ENCODE measurements at places on chromosomes 5 and 9.
A peak's percentile ranks its signal among the peaks of the same experiment; 100 is the strongest.

DNA sequence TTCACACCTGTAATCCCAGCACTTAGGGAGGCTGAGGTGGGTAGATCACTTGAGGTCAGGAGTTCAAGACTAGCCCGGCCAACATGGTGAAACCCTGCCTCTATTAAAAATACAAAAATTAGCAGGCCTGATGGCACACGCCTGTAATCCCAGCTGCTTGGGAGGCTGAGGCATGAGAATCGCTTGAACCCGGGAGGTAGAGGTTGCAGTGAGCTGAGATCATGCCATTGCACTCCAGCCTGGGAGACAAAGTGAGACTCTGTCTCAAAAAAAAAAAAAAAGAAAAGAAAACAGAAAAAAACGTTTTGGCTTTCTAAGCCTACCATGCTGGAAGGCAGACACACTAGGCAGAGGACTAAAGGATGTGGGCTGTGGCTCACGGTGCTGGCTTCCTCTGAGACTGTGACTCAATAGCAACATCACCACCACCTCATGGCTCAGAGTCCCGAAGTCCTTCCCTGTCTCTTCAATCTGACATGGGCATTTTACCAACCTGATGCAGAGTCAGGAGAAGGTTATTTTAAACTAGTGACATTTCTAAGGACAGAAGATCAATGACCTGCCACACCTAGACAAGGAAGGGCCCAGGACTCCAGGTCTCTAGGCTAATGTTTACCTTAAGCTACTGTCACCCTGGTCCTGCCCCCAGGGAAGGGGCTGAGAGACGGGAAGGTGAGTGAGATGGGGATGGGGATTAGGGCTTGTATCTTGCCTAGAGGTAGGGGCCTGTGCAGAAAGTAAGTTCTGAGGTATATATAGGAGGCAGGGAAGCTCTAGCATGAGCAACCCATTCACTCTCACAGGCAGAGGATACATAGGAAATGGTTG lies 3.7 kb downstream of the ECSCR start:
- peak; percentile 66 for DNase-seq

- DNase-seq, result no peak
Measured at GRCh38 chr5:129724222-129724621, 23.7 kb upstream of the MINAR2 start.

GRCh38 chr5:3153226-3153858 lies 401.9 kb upstream of the IRX2 start:
- DNase-seq, result no peak

- no peak for DNase-seq
Measured at GRCh38 chr5:154345255-154345952, 100.4 kb upstream of the SAP30L start.

DNA sequence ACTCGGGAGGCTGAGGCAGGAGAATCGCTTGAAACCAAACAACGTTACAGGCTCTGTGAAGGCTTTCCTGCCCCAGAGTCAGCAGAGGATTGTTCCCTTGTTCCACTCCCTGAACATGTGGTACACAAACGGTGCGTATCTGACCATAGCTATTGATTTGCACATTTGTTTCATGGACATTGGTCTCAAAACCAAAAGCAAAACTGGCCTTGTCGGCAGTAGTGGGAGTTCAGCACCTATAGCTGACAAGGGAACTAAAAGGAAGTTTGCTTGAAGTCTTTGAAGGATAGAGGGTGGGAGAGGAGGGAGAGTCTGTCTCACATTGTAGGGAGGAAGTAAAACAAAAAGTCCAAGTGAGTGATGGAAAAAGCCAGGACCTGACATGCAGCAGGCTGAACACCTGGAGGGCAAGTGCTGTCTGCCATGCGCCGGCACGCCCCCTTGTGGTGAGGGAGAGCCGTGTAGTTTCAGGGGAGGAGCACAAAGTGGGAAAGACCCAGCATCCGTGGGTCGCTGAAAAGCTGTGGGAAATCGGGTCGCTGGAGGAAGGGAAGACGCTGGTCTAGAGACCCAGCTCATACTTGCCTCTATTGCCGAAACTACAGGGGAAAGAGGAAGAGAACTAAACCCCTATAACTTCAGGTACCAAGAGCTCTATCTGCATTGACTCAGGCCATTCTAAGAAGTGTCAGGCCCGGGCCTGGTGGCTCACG lies 58.0 kb downstream of the RAD23B start:
- peak; percentile 84 for DNase-seq

DNA sequence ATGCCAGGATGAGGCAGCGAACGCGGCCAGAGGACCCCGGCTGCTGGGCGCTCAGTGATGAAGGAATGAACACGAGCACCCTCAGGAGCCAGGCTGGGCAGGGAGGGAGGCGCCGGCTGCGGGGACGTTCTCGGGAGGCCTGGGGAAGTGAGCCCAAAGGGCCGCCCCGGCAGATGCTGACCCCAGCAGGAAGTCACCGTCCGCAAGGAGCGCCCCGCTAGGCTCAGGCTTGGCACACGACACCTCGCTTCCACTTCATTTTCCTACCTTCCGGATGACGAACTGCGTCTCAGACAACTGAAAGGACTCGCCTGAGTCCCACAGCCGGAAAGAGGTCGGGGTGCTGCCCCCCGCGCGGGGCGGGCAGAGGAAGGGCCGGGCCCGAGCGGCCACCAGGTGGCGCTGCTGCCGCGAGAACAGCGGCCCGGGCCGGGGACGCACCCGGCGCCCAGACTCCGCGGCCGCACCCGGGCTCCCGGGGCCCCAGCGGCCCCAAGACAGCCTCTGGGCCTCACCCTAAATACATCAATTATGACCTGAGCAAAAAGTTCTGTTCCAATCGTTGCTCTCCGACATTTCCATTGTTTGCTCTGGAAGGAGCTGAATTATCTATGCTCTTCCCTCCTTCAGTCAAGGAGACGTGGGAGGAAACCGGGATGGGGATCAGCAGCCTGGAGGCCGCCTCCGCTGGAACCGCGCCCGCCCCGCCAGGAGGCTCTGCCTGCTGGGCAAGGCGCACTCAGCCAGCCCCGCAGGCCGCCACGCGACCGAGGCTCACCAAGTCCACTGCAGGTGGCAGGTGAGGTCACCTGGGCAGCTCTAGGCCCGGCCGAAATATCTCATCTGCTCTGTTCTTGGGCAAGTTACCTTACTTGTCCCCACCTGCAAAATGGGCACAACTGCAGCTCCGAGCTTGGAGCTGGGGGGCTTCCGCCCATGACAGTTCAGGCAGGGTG lies 107.0 kb downstream of the ZNF354C start:
- DNase-seq, result peak; percentile 71

DNA sequence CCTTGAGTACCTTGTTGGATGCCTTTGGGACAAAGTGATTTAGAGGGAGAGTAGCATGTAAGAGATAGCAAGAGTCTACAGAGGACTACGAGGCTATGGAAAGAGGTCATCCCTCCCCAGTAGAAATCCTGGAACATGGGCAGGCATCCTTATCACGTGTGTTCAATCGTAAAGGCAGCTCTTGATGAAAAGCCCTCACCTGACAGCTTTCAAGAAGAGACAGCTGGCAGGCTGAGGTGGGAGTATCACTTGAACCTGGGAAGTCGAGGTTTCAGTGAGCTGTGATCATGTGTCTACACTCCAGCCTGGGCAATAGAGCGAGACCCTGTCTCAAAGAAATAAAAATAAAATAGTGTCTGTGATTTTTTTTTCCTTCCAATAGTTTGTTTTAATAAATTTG lies 112.6 kb downstream of the PCSK5 start:
- no peak for DNase-seq

- DNase-seq, result no peak
Measured at GRCh38 chr9:2662496-2662895, 40.9 kb downstream of the VLDLR start.

DNA sequence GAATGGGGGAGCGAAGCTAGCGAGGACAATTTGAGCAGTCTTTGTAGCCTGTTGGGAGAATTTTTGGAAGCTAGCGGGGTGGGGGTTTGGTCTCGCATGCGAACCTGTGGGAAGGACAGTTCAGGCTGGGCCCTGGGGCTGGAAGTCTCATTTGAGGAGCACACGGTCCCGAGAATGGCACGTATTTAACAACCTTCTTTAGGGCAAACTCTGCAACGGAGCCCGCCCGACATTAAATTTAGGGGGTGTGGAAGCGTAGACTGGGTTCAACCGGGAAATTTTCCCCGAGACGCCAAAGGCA lies 35.2 kb upstream of the NFIB start:
- no peak for DNase-seq

GRCh38 chr9:87481890-87482855 lies 15.5 kb upstream of the DAPK1 start:
- DNase-seq, result no peak

GRCh38 chr9:77024776-77025545 lies 5.5 kb downstream of the FOXB2 start:
- DNase-seq, result no peak

GRCh38 chr9:27473111-27473529 lies 51.0 kb upstream of the IFNK start:
- no peak for DNase-seq

- no peak for DNase-seq
Measured at GRCh38 chr9:79800578-79800977, 228.8 kb downstream of the TLE4 start.

DNA sequence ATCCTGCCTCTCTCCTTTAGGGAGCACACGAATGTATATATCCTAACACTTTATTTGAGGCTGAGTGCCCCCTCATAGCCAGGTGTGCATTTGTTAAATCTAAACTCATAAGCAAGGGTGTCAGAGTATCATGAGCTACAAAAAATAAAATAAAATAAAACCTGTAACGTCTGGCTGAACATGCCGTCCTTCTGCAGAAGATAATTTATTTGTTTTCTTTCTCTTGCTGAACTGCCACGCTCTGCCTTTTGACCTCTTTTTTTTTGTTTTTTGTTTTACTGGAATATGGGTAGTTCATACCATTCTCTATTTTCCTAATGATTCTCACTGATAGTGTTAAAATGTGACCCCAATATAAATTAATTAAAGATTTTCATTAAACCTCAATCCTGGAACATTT lies 117.7 kb upstream of the MPDZ start:
- DNase-seq, result no peak

- no peak for DNase-seq
Measured at GRCh38 chr9:100700689-100701318, 122.9 kb downstream of the CAVIN4 start.

DNA sequence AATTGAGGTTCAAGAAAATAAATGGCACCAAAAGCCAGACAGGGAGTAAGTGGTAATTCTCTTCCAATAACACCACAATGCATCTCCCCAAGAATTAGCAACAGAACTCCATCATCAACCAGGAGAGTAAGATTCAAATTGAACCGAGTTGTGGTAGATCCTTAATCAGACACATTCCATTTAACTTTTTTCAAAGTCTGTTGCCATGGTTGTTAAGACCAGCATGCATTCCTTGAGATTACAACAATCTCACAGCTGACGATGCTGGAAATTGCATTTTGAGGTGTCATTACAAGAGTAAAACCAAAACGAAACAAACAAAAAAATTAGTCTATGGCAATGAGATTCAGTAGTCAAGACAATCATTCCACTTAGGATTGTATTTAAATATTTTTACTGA lies 78.9 kb upstream of the ZNF462 start:
- no peak for DNase-seq

DNA sequence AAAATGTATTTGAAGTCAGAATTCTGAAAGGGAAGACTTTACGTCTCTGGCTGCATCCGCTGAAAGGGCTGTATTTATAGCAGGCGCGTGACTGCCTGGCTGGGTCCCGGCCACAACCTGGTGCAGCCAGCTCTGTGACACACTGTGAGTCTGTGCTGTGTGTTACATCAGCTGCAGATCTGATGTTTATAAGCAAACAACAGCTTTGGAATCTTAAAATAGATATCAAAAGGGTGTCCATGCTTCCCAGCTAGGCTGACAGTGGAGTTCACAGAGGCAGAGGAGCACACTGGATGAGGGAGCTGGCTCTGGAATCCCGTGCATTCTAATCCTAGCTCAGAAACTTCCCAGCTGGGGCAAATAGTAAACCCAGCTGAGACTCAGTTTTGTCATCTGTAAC lies 433.4 kb upstream of the BRINP1 start:
- no peak for DNase-seq

DNA sequence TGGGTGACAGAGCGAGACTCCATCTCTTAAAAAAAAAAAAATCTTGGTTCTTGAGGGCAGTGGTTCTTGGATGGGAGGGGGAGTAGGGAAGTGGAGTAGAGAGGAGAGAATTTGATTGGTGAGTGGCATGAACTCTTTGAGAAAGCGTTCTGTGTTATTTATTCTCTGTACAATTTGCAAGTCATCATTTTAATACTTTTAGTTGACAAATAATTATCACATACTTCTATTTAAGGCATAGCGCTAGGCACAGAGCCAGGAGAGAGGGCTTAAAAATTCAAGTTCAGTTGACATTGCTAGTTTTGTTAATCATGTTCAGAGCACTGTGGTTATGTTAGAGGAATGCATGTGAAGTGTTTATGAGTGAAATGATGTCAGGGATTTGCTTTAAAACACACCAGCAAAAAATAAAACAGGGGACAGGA lies 24.6 kb downstream of the HSDL2 start:
- no peak for DNase-seq

DNA sequence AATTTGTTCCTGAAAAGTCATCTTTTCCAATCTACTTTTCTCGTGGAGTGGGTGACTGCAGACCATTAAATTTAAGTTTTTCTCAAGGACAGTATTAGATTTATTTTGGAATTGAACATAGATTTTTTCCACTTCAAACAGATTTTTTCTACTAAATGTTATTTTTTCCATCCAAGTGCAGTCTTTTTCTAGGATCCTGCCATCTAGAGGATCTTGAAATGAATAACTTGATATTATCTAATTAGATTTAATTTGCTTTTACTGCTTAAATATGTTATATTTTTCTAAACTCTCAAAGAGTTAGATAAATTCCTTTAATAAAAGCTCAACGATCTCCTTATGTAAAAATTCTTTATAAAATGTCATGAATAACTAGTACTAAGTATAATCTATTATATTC lies 136.9 kb upstream of the PRR16 start:
- DNase-seq, result no peak

DNA sequence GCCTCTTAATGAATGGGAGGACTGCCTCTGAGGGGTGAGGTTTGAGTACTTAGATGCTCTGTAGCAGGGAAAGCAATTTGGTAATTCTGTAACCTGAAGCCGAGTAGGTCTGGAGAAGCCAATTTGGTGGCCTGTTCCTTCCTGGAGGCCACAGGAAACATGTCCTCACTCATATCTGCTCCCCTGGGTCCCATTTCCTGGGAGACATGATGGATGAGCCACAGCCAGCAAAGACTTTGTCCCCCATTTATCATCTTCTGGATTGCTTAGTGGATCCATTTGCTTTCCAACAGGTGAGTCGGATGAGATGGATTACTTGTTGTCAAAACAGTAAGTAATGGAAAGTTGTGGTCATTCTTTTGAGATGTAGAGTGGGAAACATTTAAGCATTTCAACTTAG lies 99.8 kb upstream of the KLF9 start:
- DNase-seq, result no peak

Measured in stimulated activated CD4-positive, alpha-beta T cell treated with anti-CD3 and anti-CD28 coated beads, Interleukin-4, amount 100 ng/mL, for 1 hour (primary cell).